ENCODE measurements at places on chromosomes 3 and 15.

GRCh38 chr15:73732930-73733329 lies 20.2 kb downstream of the INSYN1 start:
- H3K4me1 ChIP-seq = no peaks in the 10 kb centered on the region
- H3K36me3 ChIP-seq = no peaks in the 10 kb centered on the region
- H3K27me3 ChIP-seq = no peaks in the 10 kb centered on the region
- no peak overlapping the region for H3K4me3 ChIP-seq
- no peak for DNase-seq

GRCh38 chr15:70025413-70026296 lies 72.1 kb downstream of the TLE3 start:
- no peaks in the 10 kb centered on the region for H3K36me3 ChIP-seq
- H3K27me3 ChIP-seq = peaks cover 8% of the 10 kb centered on the region
- no peak overlapping the region for H3K27ac ChIP-seq
- H3K4me3 ChIP-seq = no peak overlapping the region

DNA sequence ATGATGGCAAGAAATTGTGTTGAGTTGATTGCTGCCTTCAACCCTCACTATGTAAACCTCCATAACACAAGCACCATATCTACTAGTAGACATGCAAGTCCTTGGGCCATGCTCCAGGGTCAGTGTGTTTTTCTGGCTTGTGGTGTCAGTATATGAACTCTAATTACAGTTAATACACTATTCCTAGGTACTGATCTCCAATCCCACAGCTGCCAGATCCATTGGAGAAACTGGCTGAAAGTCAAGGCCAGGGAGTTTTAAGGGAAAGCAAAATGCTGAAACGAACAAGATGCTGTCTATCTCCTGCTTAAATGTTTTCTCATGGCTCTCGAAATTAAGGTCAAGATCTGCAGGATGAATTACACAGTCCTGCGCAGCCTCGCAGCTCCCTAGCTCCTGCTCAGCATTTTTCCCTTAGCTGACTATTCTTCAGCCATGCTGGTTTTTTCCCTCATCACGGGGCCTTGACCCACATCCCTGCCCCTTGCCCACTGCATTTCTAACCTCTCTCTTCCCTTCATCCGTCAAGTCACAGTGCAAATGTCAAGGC lies 425.0 kb upstream of the ADAMTS9 start:
- H3K4me3 ChIP-seq = no peak overlapping the region
- no peaks in the 10 kb centered on the region for H3K36me3 ChIP-seq
- no peak for DNase-seq
- H3K27ac ChIP-seq = no peak overlapping the region

- peak; percentile 99 for DNase-seq
- H3K27ac ChIP-seq = peak overlapping the region; percentile 96
- H3K4me1 ChIP-seq = peaks cover 19% of the 10 kb centered on the region
- H3K27me3 ChIP-seq = no peaks in the 10 kb centered on the region
These were observed 49.8 kb downstream of the NIPA2 start for GRCh38 chr15:22888120-22888859.

- no peak overlapping the region for H3K27ac ChIP-seq
- H3K27me3 ChIP-seq = no peaks in the 10 kb centered on the region
- no peaks in the 10 kb centered on the region for H3K36me3 ChIP-seq
- peak overlapping the region; percentile 89 for H3K4me3 ChIP-seq
- DNase-seq = no peak
These were observed 1.2 kb downstream of the ABHD6 start for GRCh38 chr3:58238830-58239229.

DNA sequence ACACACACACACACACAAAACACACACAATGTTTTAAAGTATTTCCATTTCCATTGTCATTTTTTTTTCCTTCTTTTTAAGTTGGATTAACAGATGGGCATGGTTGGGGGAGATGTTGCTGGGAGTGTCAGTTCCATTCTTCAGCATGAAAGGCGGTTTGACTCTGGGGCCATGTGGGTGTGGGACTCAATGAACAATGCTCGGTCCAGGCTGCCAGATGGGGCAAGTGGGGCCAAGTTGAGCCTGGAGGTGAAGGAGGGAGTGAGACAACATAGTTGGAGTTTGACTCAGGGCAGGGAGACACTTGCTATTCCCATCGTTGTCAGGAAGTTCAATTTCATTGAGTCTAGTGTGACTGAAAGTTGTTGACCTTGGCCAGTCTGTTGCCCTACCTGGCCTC lies 125.3 kb downstream of the TLE3 start:
- no peak overlapping the region for H3K27ac ChIP-seq
- no peaks in the 10 kb centered on the region for H3K27me3 ChIP-seq
- DNase-seq = no peak
- H3K4me3 ChIP-seq = no peak overlapping the region
- H3K4me1 ChIP-seq = no peaks in the 10 kb centered on the region

DNA sequence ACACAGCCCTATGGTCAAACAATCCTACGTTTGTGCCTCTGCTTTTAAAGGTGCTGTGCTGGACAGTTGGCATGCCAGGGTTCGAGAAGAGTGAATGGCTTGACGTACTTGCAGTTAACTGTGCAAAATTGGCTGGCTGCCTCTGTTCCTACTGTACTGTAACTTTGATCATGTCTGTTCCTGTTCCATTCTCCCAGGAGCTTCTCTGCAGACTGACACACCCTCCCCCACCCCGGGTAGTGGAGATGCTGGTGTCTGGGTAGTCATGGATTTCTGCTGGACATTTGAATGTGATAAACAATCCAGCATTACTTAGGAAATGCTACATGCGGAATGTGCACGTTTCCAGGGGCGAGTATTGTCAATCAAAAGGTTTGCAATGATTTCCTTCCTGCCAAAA lies 6.5 kb upstream of the VILL start:
- H3K4me1 ChIP-seq = no peaks in the 10 kb centered on the region
- no peaks in the 10 kb centered on the region for H3K27me3 ChIP-seq
- peaks cover 4% of the 10 kb centered on the region for H3K36me3 ChIP-seq
- no peak for DNase-seq
- H3K4me3 ChIP-seq = no peak overlapping the region
- no peak overlapping the region for H3K27ac ChIP-seq

GRCh38 chr3:175267121-175267531 lies 408.0 kb downstream of the NAALADL2 start:
- DNase-seq = peak; percentile 68
- peak overlapping the region; percentile 8 for H3K27ac ChIP-seq
- no peaks in the 10 kb centered on the region for H3K4me1 ChIP-seq
- H3K4me3 ChIP-seq = no peak overlapping the region

DNA sequence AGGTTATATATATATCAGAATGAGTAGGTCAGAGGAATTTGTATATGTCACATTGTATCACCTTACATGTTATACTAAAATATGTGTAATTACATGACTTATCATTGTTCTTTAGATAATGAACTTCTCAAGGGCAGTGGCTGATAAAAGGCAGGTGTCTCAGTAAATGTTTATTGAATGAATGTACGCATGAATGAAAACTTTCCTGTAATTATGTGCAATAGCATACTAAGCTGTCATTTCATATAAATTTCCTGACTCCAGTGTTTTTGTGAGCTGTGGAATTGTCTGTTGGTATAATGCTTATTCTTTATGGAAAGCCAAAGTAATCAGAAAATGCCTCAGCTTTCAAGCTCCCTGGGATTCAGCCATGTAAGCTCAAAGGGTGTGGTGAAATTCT lies 4.2 kb downstream of the TBC1D23 start:
- H3K4me3 ChIP-seq = no peak overlapping the region
- no peak overlapping the region for H3K27ac ChIP-seq
- no peaks in the 10 kb centered on the region for H3K36me3 ChIP-seq
- peaks cover 10% of the 10 kb centered on the region for H3K4me1 ChIP-seq

DNA sequence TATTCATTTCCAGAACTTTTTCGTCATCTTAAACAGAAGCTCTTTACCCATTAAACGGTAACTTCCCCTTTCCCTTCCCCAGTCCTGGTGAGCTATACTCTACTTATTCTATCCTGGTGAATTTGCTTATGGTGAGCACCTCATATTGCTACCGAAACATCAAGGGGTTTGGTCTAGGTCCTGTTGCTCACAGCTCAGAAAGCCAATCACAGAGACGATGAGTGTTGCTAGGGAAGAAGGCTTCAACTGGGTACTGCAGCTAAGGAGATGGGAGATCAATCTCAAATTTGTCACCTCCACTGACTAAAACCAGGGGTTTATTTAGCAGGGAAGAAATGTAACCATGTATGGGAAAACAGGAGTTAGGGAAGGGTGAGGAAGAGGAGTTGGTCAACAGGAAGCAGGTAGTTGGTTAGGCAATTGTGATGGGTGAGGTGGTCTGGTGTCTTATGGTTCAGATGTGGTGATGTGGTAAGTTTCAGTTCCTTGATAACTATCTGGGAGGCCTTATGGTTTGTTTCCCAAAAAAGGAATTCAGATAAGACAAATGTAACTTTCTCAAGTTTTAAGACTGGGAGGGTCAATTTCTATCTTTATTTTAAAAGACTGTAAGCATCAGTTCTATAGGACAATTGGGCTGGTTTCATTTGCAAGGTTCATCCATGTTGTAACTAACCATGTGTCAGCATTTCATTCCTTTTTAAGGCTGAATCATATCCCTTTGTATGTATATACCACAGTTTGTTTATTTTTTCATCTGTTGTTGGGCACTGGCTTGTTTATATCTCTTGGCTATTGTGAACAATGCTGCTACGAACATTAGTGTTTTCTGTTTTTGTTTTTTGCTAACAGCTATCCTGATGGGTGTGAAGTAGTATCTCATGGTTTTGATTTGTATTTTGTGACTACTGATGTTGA lies 24.3 kb downstream of the ARHGAP11B start:
- H3K4me1 ChIP-seq = peaks cover 4% of the 10 kb centered on the region
- peak overlapping the region; percentile 73 for H3K27ac ChIP-seq
- no peaks in the 10 kb centered on the region for H3K36me3 ChIP-seq
- DNase-seq = peak; percentile 66

DNA sequence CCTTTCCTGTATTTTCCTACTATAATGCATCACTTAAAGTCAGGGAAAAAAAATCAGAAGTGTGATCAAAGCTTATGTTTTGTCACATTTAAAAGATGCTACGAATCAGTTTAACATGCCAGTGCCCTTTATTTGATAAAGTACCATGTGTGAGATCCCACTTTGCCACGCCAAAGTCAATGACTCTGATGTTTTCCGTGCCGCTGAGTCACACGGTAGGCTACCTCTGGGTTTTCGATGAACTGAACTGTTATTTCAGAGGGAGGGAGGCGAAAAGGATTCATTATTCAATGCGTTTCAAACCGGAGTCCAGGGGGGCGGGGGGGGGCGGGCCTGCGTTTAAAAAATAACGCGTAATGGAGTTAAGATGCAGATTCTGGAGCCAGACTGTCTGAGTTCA lies 203.0 kb downstream of the ABHD5 start:
- H3K36me3 ChIP-seq = no peaks in the 10 kb centered on the region
- H3K27ac ChIP-seq = no peak overlapping the region
- peak; percentile 12 for DNase-seq
- peak overlapping the region; percentile 61 for H3K4me3 ChIP-seq
- H3K4me1 ChIP-seq = peaks cover 2% of the 10 kb centered on the region

GRCh38 chr3:9248522-9249271 lies 749 bp downstream of the SRGAP3 start:
- H3K4me3 ChIP-seq = peak overlapping the region; percentile 65
- H3K4me1 ChIP-seq = no peaks in the 10 kb centered on the region
- peaks cover 5% of the 10 kb centered on the region for H3K27me3 ChIP-seq
- H3K27ac ChIP-seq = no peak overlapping the region
- no peak for DNase-seq

GRCh38 chr3:160754371-160754854 lies 1.6 kb upstream of the PPM1L start:
- peak overlapping the region; percentile 74 for H3K27ac ChIP-seq
- H3K4me3 ChIP-seq = peak overlapping the region; percentile 69
- H3K4me1 ChIP-seq = peaks cover 5% of the 10 kb centered on the region
- DNase-seq = peak; percentile 60

GRCh38 chr15:52925130-52925529 lies 135.0 kb upstream of the ONECUT1 start:
- H3K4me1 ChIP-seq = no peaks in the 10 kb centered on the region
- H3K4me3 ChIP-seq = no peak overlapping the region
- no peak for DNase-seq
- no peaks in the 10 kb centered on the region for H3K36me3 ChIP-seq
- no peaks in the 10 kb centered on the region for H3K27me3 ChIP-seq

DNA sequence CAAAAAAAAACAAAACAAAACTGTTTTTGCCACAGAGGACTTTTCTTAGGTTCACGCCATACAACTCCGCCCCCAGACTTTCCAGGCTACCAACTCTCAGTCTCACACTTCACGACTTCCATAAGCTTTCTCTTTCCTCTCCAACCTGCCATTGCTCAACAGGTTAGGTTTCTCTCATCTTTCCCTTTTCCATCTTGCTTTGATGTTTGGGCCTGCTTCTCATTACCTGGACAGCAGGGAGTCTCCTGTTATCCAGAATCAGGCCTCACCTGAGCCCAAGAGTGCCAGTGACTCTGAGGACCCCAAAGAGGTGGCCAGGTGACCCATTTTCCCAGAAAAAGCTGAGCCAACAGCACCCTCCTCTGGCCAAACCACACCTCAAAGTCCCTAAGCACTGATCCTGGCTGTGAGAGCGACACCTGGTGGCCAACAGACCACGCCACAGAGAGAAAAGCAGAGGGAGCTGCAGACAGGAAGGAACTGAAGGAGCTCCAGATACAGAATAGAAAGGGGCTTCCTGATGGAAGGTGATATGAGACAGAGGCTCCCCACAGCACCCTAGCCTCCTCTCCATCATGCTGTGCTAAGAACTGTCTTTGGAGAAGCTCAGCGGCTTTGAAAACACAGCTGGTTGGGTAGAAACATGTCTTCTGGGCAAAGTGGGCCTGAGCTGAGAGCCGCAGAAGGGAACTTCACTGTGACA lies 4.0 kb downstream of the CCDC51 start:
- no peak overlapping the region for H3K4me3 ChIP-seq
- H3K4me1 ChIP-seq = peaks cover 10% of the 10 kb centered on the region
- no peaks in the 10 kb centered on the region for H3K27me3 ChIP-seq

GRCh38 chr15:25416693-25417092 lies 22.1 kb downstream of the UBE3A start:
- H3K27me3 ChIP-seq = no peaks in the 10 kb centered on the region
- H3K4me3 ChIP-seq = no peak overlapping the region
- DNase-seq = peak; percentile 43

- H3K4me1 ChIP-seq = no peaks in the 10 kb centered on the region
- H3K36me3 ChIP-seq = no peaks in the 10 kb centered on the region
- no peak overlapping the region for H3K27ac ChIP-seq
- no peaks in the 10 kb centered on the region for H3K27me3 ChIP-seq
These were observed 259.4 kb upstream of the LRRFIP2 start for GRCh38 chr3:37433758-37434157.

GRCh38 chr15:38196076-38196475 lies 56.6 kb upstream of the SPRED1 start:
- H3K4me1 ChIP-seq = no peaks in the 10 kb centered on the region
- no peaks in the 10 kb centered on the region for H3K27me3 ChIP-seq
- DNase-seq = no peak
- H3K27ac ChIP-seq = no peak overlapping the region

DNA sequence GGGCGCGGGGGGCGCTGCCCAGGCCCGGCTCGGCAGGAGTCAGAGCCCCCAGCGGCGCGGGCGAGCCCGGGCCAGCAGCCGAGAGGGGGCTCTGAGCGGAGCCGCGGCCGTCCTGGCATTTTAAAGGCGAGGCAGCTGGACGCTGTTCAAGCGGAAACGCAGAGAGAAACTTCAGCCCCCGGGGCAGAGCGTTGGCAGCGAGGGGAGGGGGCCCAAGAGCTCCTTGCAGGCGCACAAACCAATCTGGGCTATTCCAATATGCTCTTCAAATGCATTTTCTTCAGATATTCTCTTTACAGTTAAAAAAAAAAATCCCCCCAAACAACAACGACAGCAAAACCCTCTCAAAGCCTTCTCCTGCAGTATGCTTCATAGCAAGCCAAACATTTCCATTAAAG lies at the start of gene CTXND1:
Gene CTXND1, minus strand, starts transcription at position 93 of the 398 bp plus-strand sequence. CDS start 50,264 bp downstream, outside the sequence.
- H3K27me3 ChIP-seq = peaks cover 30% of the 10 kb centered on the region
- no peaks in the 10 kb centered on the region for H3K4me1 ChIP-seq
- DNase-seq = no peak
- H3K36me3 ChIP-seq = no peaks in the 10 kb centered on the region
